Spinal cord (tissue), 10 donors: ENCODE measurements at places on chromosomes 4 and X.

DNA sequence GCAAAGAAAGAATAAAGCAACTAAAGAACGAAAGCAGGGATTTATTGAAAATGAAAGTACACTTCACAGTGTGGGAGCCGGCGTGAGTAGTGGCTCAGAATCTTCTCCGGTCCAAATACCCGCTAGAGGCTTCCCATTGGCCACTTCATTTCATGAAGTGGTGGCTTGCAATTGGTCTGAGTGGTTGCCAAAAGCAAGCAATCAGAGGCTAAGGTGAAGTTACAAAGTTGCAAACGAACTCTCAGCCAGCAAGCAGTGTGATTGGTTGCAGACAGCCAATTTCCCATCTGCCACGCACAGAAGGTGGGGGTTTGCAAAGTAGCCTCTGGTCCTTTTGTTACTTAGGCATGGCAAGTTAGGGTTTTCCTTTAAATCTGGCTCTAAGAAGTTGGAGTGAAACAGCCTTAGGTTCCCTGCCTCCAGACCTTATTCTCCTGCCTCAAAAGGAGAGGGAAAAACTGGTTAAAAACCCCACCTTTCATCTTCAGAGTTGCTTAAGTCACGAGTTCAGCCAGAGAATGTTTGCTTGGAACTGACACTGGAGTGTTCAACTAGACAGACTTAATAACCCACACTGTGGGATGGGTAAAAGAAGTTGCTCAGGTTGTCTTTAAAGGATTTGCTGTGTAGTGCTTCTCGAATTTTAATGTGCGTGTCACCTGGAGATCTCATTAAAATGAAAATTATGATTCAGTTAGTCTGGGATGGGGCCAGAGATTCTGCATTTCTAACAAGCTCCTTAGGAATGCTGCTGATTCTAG lies 6.9 kb upstream of the CLOCK start:
- peak; percentile 38 for DNase-seq

DNA sequence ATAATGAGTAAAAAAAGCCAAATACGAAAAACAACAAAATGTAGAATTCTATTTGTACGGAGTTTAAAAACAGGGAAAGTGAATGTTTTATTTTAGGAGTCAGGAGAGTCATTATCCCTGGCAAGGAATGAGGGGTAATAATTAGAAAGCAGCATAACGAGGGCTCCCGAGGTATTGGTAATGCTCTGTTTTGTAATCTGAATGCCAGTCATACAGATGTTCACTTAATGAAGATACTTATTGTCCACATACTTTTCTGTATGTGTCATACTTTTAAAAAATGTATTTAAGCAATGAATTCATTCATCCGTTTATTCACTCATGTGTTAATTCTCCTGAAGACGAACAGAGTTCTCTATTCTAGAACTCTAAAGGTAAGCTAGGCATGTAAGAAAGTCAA lies 87.8 kb upstream of the BMP2K start:
- DNase-seq = no peak

GRCh38 chr4:117084866-117085701 lies at the start of gene TRAM1L1:
TSS of gene TRAM1L1 (minus strand) at chr4:117085576. CDS start at chr4:117085393, 183 bp downstream.
- DNase-seq = peak; percentile 95

DNA sequence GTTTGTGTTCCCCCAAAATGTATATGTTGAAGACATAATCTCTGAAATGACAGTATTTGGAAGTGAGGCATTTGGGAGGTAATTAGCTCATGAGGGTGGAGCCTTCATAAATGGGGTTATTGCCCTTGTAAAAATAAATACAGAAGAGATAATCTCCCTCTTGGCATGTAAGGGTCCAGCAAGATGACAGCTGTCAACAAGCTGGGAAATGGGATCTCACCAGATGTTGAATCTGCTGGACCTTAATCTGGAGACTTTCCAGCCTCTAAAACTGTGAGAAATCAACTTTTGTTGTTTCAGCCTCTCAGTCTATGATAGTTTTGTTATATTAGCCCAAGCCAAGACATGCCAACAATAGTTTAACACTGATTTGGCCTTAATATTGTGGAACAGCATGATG lies 438.2 kb upstream of the PCDH7 start:
- DNase-seq = no peak

DNA sequence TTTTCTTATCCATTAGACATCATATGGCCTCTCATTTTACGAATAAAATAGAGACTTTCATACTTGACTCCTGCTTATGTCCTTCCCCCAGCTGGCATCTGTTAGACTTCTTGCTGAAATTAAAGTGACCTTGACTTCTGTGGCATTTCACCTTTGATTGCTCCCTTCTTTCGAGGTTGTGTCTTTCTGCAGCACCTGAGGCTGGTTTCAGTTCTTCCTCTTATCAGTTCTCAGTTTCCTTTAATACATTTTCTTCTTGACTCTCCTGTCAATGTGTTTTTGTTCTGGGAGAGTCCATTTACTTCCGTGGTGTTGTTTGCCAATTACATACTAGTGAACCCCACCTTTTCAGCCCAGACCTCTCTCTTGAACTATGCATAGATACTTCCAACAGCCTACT lies 81.6 kb downstream of the RBPJ start:
- DNase-seq = no peak

DNA sequence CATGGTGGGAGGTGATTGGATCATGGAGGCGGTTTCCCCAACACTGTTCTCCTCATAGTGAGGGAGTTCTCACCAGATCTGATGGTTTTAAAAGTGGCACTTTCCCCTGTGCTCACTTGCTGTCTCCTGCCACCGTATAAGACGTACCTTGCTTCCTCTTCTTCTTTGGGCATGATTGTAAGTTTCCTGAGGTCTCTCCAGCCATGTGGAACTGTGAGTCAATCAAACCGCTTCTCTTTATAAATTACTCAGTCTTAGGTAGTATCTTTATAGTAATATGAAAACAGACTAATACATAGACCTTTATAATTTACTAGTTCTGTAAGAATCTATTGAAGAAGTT lies 82.5 kb upstream of the PITX2 start:
- DNase-seq = no peak
